ENCODE measurements at places on chromosomes 11 and 22. TPM values are rescaled to one million over a fixed set of nuclear protein-coding genes. Genes with fewer than 3 reads are reported as not detected.

PNPLA3 gene
- 1.3 TPM for total RNA-seq

HPX gene
- 2.5 TPM for total RNA-seq

UBQLNL gene
- total RNA-seq, result 1.5 TPM

RIMBP3B gene
- 0.12 TPM for total RNA-seq

SLC37A2 gene
- 5.3 TPM for total RNA-seq

LIMK2 gene
- total RNA-seq, result 55.2 TPM

CREBZF gene
- total RNA-seq, result 96.7 TPM

KRTAP5-8 gene
- 1.1 TPM for total RNA-seq

MS4A15 gene
- total RNA-seq, result not detected

RIC3 gene
- 11.2 TPM for total RNA-seq

CLCF1 gene
- total RNA-seq, result 3.5 TPM

CHRNA10 gene
- total RNA-seq, result 0.82 TPM

PTPMT1 gene
- 53.8 TPM for total RNA-seq

SLC25A45 gene
- 8.9 TPM for total RNA-seq

PHLDB1 gene
- 116 TPM for total RNA-seq

EXPH5 gene
- 10.3 TPM for total RNA-seq

KDELR3 gene
- 10.0 TPM for total RNA-seq

CREB3L1 gene
- total RNA-seq, result 11.7 TPM

PGA5 gene
- total RNA-seq, result not detected

SGSM1 gene
- 3.4 TPM for total RNA-seq

SEPTIN3 gene
- 1.5 TPM for total RNA-seq

MPZL3 gene
- 6.2 TPM for total RNA-seq

UPK3A gene
- total RNA-seq, result 3.6 TPM

MUC2 gene
- total RNA-seq, result under 0.01 TPM

CALCA gene
- 6.1 TPM for total RNA-seq

SCO2 gene
- total RNA-seq, result 0.47 TPM

SCUBE2 gene
- 13.6 TPM for total RNA-seq

C11orf16 gene
- 0.47 TPM for total RNA-seq

KIRREL3 gene
- total RNA-seq, result 6.1 TPM

SYT8 gene
- 0.82 TPM for total RNA-seq

DDX10 gene
- 48.9 TPM for total RNA-seq

TRIM6 gene
- total RNA-seq, result 19.2 TPM

RCE1 gene
- total RNA-seq, result 22.7 TPM

TMEM179B gene
- total RNA-seq, result 43.4 TPM

PPM1F gene
- 49.2 TPM for total RNA-seq
